ENCODE measurements at places on chromosomes 1 and 21.

DNA sequence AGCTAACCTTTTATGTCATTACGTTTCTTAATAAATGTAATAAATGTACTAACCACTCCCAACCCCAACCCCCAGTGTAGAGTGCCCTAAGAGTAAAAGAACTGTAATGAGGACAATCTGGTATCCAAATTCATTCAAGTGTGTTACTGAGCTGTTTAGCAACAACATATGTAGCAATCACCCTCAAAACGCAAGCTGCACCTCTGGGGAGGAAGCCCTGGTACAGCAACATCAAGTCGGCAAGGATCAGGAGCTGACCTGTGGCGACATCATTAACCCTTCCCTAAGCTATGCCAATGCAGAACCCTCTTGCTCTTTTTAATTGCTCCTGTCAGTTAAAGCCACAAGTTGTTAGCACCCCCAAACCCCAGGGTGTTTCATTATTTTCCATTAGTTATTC lies 47.1 kb downstream of the STX6 start:
- DNase-seq = no peak

GRCh38 chr1:182834326-182834725 lies 4.8 kb upstream of the DHX9 start:
- DNase-seq = no peak

DNA sequence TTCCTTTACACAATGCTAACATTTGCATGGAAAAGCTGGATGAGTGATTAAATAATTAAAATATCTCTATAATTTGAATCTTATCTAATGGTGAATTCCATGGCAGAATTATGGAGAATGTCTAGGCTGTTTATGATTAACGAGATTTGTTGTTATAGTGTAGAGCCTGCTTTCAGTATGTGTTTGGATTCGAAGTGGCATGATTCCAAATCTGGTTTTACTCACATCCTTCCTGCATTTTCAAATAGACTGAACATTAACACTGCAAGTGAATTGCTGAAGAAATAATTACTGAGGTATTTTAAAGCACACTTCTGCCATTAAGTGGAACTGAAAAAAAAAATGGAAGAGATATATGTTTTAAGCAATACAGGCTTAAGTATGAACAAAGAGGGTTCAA lies 5.1 kb upstream of the NEK7 start:
- no peak for DNase-seq

DNA sequence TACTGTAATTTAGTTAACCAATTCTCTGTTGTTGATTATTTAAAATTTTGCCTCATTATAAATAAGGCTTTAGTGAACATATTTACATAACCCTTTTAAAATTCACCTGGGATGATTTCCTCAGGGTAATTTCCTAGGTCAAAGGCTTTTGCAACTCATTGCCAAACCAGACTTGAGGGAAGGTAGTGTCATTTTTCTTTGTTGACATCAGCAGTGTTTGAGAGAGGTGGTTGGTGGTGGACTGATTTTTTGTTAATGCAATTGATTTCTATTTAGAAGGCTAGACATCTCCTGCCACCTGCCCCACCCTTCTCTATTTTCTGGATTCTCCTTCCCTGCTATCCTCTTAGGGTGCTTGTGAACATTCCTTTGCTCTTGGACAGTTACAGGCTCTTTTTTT lies 116.8 kb downstream of the HHAT start:
- no peak for DNase-seq

DNA sequence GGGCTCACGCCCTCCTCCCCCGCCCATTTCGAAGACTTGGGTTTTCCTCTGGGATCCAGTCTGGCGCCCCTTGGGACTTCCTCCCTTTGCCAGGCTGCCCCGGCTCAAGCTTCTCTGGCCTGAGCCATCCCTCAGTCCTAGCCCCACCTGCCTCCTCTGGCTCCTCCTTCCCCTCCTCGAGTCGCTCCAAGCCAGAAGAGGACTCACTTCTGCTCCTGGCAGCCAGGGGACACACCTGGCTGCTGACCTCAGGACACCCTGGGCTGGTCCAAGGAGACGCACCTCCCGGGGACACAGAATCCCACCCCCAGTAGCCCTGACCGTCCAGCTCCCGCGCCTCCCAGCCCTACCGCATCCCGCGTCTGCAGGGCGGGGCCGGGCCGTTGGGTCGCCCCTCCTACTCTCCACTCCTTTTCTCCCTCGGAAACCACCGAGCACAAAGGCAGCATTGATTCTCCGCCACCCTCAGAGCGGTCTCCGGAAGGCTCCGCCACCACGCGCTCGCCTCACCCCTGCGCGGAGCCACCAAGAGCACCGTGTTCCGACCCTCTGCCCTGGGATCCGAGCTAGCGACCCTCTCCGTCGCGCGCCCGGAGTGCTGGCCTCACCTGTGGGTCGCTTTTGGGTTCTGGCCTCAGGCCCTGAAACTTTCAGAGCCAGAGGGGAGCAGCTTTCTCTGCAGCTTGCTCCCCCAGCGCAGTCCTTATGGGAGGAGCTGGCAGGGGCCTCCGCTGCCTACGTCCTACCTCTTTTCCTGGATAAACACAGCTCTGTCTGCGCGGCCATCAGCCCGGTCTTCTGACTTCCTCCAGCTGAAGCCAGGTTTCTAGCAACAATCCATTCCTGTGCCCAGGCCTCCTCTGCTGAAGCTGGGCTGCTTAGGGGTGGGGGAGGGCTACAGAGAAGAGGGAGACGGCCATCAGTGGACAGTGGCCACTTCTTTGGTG lies at the start of gene C2CD4D:
C2CD4D (minus strand) TSS at position 364 of the 947 bp plus-strand sequence. CDS start 831 bp downstream, outside the sequence.
- no peak for DNase-seq

GRCh38 chr1:29258189-29258975 lies 22.1 kb downstream of the PTPRU start:
- no peak for DNase-seq

All from NCI-H1930 (cell line).